NCI-H1105 (cell line): ENCODE measurements at places on chromosomes 1 and 21.

DNA sequence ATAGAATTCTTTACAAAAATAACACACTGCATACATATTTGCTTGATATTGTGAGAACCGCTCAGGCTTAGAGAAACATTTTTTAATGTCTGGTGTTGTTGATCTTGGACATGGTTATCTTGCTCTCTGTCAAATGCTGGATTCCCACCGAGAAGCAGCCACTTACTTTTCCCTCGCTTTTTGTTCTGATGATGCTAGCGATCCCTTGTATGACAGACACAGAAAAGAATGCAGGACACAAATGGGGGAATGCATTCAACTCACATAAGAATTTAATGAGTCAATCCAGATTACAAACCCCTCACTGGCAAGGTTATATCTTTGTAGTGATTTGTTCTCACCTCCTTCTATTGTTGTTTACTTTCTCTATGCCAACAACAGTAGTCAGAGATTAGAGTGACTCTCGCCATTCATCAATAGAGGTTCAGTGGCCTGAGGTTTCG, 76.8 kb upstream of the AKT3 start:
- DNase-seq = no peak

- DNase-seq = no peak
Measured at GRCh38 chr1:162538815-162539431, 22.6 kb upstream of the UAP1 start.

DNA sequence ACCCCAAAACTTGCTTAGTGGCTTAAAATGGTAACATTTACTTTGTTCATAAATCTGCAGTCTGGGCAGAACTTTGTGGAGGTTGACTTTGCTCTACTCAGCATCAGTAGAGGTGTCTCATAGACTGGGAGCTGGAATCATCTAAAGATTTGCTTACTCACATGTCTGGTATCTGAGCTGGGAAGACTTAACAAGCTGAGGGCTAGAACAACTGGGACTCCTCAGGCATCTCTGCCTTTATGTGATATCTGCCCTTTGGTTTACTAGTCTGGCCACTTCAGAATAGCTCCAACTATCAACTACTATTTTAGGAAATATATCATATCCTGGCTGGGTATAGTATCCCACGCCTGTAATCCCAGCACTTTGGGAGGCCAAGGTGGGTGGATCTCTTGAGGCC, 82.5 kb downstream of the C4BPA start:
- DNase-seq = no peak

DNA sequence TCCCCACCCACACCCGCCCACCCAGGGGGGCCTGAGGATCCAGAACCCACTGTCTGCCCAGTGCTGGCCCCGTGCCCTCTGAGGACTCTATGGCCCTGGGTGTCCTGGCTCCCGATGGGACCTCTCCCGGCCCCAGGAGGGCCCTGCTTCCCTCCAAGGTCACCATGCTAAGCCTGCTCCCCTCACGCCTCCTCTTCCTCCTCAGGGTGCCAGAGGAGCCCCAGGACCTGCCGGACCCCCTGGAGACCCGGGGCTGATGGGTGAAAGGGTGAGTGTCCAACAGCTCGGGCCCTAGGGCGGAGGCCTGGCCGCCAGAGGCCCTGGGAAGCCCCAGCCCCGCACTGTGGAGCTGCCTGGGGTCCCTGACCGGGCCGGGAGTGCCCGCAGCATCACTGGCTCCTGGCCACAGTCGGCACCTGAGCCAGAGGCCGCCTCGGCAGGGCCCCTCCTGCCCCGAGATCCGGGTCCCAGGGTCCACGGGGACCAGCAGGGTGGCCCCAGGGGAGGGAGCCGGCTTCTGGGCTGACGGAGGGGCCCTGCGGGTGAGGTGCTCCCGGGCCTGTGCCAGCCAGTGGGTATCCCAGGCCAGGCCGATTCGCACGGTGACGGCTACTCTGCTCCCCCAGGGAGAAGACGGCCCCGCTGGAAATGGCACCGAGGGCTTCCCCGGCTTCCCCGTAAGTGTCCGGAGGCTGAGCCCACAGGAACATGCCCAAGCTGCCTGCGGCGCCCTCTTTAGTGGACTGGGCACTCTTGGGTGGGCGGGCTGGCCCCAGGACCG, 16.1 kb downstream of the COL6A1 start:
- no peak for DNase-seq
